Karpas-422 (cell line): ENCODE measurements at places on chromosomes 12 and 14. TPM values are rescaled to one million over a fixed set of nuclear protein-coding genes. Genes with fewer than 3 reads are reported as not detected.

The SOAT2 gene
- total RNA-seq = not detected in 2 replicates

The TMEM253 gene
- total RNA-seq = not detected in 2 replicates

The CD27 gene
- total RNA-seq = 155 and 203 TPM in 2 replicates

The POTEG gene
- not detected in 2 replicates for total RNA-seq

The PRICKLE1 gene
- 1.1 and 1.9 TPM in 2 replicates for total RNA-seq

The CARMIL3 gene
- 58.4 and 110 TPM in 2 replicates for total RNA-seq

The TAS2R19 gene
- 3.5 and 16.4 TPM in 2 replicates for total RNA-seq

The SLCO1B1 gene
- total RNA-seq = not detected in 2 replicates

The ERP27 gene
- 0.18 and 0.60 TPM in 2 replicates for total RNA-seq

The CCDC184 gene
- total RNA-seq = 1.2 and 2.5 TPM in 2 replicates

The DCN gene
- 612 and 1,580 TPM in 2 replicates for total RNA-seq

The TMCC3 gene
- total RNA-seq = 0.79 and 0.82 TPM in 2 replicates

The KLRK1 gene
- total RNA-seq = not detected in 2 replicates

The HEBP1 gene
- 0.22 and 0.34 TPM in 2 replicates for total RNA-seq

The ZNF891 gene
- total RNA-seq = 4.0 and 5.4 TPM in 2 replicates

The FAM90A1 gene
- total RNA-seq = not detected in 2 replicates

The TSHR gene
- total RNA-seq = not detected in 2 replicates

The C12orf60 gene
- 0.52 and 0.69 TPM in 2 replicates for total RNA-seq

The TMEM63C gene
- 5.0 and 8.4 TPM in 2 replicates for total RNA-seq

The LHX5 gene
- total RNA-seq = not detected in 2 replicates

The MYG1 gene
- 67.1 and 85.5 TPM in 2 replicates for total RNA-seq

The HOTAIR gene
- total RNA-seq = 0.07 TPM in 1 of 2 replicates, not detected in the other

The CMA1 gene
- total RNA-seq = not detected in 2 replicates

The CRY1 gene
- total RNA-seq = not detected in 2 replicates

The VSIG10 gene
- total RNA-seq = 5.0 and 23.2 TPM in 2 replicates

The PTPRO gene
- 0.11 TPM in 1 of 2 replicates, not detected in the other for total RNA-seq

The FSCB gene
- total RNA-seq = not detected in 2 replicates

The CLEC12A gene
- not detected in 2 replicates for total RNA-seq

The GPR65 gene
- total RNA-seq = 4.4 and 8.1 TPM in 2 replicates

The PMEL gene
- total RNA-seq = 8.8 and 9.7 TPM in 2 replicates
